NCI-H1105 treated with DMSO at 0.1 percent for 48 hours (cell line): ENCODE measurements at places on chromosomes 13 and 19.

GRCh38 chr19:1967087-1967608 is 26.2 kb downstream of the CSNK1G2 start:
- no peak for DNase-seq

DNA sequence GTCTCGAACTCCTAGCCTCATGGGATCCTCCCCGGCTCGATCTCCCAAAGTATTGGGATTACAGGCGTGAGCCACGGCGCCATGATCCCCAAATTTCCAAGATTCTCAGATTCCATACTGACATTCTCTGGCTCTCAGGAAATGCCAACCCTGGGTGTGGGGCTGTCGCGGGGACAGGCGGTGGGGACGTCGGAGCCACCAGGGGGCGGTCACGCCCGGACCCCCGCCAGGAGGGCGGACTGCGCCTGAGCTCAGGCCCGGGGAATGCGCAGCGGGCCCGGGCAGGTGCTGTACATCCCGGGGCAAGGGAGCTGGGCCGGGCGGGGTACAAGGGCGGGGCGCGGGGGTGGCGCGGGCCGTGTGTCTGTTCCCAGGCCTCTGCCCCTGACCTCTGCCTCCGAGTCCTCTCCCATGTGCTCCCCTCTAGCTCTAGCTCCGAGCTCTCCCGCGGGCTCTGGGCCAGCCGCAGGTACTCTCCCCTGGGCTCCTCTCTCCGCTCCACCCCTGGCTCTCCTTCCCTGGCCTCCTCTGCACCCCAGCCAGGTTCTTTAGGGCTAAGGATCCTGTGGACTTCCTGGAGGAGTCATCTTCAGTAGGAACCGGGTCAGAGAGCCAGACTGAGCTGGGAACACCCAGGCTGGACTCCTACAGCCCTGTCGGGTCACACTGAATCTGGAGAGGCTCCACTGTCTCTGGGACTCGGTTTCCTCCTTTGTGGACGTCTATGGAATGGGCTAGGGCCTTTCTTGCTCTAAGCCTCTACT is 2.4 kb downstream of the PPP1R13L start:
- DNase-seq = no peak

GRCh38 chr19:2084993-2085720 is 11.0 kb downstream of the MOB3A start:
- DNase-seq = no peak

DNA sequence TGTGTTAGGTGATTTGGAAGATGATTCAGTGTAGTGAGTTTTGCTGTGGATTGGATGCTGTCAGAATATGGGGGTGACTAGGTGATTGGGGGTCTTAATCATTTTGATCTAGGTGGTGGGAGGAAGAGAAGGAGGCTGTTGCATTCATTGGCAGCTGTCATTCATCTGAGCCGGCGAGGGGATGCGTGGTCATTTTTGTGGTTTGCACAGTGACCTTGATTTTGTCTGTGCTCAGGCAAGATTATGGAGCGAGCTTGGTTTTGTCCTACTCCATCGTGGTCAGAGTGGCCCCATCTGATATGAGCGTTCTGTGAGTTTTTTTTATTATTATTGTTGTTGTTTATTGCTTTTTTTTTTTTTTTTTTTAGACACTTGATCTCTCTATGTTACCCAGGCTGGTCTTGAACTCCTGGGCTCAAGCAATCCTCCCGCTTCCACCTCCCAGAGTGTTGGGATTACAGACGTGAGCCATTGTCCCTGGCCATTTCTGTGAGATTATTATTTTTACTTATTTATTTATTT is 42.0 kb downstream of the SPTBN4 start:
- DNase-seq = no peak

GRCh38 chr19:15634105-15634504 is 6.6 kb upstream of the CYP4F3 start:
- DNase-seq = no peak

- DNase-seq = no peak
Measured at GRCh38 chr19:29485293-29485692, 40.5 kb upstream of the VSTM2B start.
